Nephron progenitor cell (in vitro differentiated cells): ENCODE measurements at places on chromosomes 4 and X.

- peak; percentile 4 for DNase-seq
These were observed 296.8 kb upstream of the PABPC5 start for GRCh38 chrX:91137883-91138282.

- DNase-seq: peak; percentile 40
These were observed 26.6 kb downstream of the DRD5 start for GRCh38 chr4:9808077-9808476.

DNA sequence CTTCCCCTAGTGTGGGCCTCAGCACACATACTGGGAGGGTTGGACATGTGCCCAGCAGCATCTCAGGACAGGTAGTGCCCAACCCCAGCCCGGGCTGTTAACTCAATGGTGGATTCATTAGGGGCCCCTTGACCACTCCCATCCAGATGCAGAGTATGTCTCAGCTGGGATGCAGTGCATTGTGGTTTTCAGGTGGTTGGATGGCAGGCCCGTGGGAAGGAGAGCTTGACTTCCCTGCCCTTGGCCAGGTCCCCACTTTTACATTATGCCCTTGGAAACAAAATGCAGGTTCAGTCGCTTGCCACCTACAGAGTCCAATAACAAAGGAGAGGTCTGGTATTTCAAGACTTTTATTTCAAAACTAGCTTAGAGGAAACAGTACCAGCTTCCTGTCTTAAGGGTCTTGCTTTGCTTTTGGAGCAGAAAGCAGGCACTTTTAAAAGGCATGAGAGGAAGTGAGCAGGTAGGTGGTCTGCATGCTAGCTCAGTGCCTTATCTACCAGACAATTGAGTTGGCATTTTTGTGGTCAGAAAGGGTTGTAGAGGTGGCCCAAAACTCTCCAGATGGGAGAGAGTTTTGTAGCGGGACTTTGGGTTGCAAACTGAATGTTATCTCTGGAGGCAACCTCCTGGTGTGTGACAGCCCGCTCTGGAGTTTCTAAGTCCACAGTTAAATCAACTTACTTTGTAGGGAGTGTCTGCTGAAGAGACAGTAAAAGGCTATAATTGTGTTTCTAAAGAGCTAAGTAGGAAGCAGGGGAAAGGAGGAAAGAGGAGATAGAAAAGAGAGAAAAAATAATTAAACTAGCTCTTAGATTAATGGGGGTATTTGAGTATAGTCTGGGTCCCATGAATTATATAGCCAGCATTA, 171.0 kb downstream of the GALNTL6 start:
- DNase-seq: no peak

- DNase-seq: no peak
These were observed 2.0 kb upstream of the ADH7 start for GRCh38 chr4:99436976-99437722.

DNA sequence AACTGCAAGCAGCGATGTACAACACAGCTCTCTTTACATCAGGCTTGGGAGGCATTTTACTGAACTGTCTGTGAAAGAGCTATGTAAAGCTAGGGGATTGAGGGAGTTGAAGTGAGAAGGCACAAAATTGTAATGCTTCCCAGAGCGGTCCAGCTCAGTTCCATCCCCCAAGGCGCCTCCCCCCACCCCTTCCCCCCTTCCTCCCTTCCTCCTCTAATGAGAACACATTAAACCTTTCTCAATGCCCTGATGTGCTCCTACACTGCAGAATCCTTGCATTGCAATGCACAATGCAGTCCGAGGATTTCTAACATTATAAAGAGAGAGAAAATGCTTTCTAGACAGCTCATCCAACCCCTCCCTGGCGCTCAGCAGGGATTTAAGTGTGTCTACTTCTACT, 73.9 kb downstream of the CXXC4 start:
- peak; percentile 30 for DNase-seq

DNA sequence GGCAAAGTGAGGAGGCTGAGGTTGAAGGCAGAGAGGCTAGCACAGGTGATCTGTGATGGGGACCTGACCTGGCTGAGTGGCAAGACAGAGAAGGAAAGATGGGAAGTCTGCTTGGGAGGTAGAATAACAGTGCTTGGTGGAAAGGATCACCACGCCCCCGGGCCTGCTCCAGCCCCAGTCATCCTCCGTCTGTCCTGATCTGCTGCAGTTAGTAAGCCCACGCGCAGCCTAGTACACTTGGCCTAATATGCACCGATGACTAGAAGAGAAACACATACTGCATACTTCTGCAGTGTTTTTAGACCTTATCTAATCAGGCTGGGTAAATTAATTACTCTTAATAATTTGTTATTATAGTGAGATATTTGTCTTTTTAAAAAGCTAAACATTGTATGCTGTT, 103.7 kb upstream of the KLF3 start:
- no peak for DNase-seq

- DNase-seq: no peak
These were observed 140.6 kb upstream of the BANK1 start for GRCh38 chr4:101649790-101650515.

- DNase-seq: no peak
These were observed 145.9 kb upstream of the GNPDA2 start for GRCh38 chr4:44872246-44872645.

DNA sequence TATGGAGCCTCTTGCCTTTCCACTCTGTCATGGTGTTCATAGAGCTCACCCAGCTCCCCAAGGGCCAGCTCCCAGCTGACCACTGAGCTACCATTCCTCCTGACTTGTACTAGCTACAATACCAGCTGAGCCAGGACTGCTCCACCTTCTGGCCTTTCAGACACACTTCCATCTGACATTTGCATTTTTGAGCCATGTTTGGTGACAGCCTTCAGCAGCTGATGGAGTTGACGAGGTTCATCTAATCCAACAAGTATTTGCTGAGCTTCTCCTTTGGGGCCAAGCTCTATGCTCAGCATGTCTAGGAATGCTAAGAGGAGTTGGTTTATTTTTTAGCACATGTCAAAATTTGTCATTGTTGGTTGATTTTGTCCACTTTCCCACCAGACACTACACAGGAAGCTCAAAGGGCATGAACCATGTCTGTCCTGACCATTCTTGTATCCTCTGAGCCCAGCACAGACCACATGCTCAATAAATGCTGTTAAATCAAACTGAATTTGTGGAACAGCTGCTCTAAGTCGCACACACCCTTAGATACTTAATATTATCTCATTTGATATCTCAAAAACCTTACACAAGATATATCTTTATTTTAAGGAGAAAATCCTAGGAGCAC, 142.6 kb upstream of the PPARGC1A start:
- no peak for DNase-seq

- no peak for DNase-seq
These were observed 77.5 kb downstream of the CRLF2 start for GRCh38 chrX:1134976-1135375.

GRCh38 chrX:42615161-42615563, 162.8 kb downstream of the PPP1R2C start:
- peak; percentile 2 for DNase-seq

DNA sequence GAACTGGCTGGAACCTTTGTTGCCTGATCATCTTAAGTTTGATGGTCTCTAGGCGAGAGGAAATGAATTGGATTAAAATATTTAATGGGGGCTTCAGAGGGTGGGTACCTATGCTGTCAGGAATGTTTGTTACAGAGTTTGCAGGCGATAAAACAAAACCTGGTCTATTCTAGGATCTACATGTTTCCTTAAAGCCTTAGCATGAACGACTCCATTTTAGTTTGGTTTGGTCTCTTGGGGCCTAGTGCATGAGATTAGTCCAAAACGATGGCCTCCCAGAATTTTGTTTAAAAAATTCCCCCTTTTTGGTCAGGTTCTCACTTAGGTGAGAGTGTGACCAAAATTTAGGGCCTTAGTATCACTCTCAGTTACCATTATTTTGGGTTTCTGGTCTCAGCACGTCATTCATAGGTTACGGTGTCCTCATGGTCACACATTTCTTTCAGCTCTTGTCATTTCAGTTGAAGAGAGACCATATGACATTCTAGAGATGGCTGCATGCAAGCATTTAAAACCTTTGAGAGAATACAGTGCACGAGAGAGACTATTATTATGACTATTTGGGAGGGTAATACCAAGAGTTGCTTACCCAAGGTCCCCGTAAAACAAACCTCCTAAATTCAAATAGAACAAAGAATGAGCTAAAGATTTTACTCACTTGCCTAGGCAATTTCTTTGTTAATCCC, 13.8 kb downstream of the MOB1B start:
- no peak for DNase-seq

- no peak for DNase-seq
These were observed 36.3 kb downstream of the SULT1E1 start for GRCh38 chr4:69823481-69824186.

DNA sequence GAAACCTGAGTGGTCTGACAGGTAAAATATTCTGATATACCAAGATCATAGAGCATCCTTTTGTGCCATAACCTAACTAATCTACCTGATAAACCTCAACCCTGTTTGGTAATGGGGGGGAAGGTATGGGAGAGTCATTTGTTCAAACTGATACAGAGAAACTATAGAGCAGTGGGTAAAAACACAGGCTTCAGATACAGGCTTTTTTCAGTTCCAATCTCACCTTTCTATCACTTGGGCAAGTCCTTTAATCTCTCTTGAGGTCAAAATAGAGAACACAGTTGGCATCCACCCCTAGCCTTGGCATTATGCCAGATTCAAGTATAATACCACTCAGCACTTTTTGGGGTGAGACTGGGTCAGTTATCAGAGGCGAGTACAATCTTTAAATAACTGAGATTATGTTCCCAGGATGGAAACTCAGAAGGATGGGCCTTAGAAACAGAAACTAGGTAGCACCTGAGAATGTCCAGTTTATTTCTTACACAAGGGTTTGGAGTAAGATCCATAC, 880 bp upstream of the ETDC start:
- no peak for DNase-seq

- peak; percentile 54 for DNase-seq
These were observed 317.0 kb downstream of the ADGRL3 start for GRCh38 chr4:61517144-61517543.

GRCh38 chr4:41315862-41316261, 59.1 kb downstream of the UCHL1 start:
- no peak for DNase-seq

DNA sequence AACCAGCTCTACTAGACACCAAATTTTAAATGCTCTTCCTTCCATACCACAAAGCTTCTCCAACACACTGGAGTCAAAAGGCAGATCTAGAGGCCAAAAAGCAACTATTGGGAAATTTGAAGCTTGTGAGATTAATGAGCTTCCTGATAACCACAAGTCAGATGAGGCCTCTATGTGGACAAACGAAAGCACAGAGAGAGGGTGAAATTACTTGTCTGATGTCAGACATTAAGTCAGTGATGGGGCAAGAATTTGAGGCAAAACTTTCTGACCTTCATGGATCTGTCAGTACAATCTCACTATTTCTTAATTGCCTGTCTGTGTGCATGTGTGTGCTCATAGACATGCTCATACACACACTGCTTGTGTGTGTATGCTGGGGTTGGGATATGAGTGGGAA, 103.6 kb downstream of the GUCY2F start:
- DNase-seq: no peak

GRCh38 chrX:110741213-110741796, 54.3 kb downstream of the CHRDL1 start:
- no peak for DNase-seq

DNA sequence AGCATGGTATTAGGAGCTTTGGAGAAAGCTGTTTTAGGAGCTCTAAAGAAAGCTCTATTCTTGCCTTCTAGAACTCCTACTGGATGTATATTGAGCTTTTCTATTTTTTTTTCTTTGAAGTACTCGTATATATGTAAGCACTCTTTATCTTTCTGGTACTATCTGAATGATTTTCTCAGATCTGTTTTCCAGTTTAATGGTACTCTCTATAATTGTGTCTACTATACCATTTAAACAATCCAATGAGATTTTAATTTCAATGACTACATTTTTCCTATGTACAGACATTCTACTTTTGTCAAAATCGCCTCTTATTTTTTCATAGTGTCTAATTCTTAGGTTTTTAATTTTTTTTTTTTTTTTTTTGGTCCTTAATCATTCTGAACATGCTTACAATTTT, 328.1 kb downstream of the DCTD start:
- DNase-seq: no peak

GRCh38 chrX:153620576-153620975, 21.6 kb upstream of the CCNQ start:
- no peak for DNase-seq

DNA sequence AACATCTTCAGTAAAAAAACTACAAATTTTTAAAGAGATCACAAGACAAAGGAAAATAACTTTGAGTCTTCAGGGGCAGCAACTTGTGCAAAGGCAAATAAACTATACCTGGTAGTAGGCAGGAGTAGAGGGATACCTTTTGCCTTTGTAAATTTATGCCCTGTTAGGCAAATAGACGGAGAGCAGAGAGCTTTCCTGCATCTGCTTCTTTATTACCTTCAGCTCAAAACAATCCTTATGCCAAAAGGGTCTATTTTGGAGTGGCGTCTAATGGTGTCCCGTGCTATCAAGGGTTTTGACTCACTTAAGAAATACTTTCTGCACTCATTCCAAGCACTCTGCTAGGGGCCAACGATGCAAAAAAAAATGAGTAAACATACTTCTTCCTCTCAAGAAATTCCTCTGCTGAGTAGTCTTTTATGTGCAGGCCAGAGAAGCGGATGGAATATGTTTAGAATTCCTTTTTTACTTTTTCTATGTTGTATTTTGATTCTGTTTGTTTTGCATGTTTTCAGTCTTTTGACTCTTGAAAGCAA, 131.9 kb downstream of the ANXA5 start:
- no peak for DNase-seq

GRCh38 chr4:187393531-187394344, 601.8 kb upstream of the ZFP42 start:
- no peak for DNase-seq

GRCh38 chrX:13275031-13275430, 44.8 kb downstream of the ATXN3L start:
- DNase-seq: no peak

GRCh38 chr4:70754470-70754869, 32.7 kb downstream of the RUFY3 start:
- DNase-seq: no peak

GRCh38 chr4:139144161-139144859, 32.7 kb downstream of the ELF2 start:
- peak; percentile 18 for DNase-seq

DNA sequence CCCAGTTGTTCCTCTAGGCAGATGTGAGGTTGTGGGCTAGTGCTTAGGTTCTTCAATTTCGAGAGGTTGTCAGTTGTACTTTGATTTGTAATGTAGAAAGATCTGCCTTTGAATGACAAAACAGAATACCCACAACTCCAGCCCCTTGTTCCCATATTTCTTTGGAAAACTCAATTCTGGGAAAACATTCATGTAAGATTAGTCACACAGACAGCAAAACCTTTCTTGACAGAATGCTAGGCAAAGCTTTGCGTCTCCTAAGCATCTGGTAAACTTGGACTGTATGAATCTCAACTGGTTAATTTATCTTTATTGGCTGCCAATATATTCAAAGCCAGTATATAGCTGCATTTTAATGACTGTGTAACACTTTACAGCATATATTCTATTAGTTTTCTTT, 34.9 kb downstream of the NOCT start:
- DNase-seq: no peak

DNA sequence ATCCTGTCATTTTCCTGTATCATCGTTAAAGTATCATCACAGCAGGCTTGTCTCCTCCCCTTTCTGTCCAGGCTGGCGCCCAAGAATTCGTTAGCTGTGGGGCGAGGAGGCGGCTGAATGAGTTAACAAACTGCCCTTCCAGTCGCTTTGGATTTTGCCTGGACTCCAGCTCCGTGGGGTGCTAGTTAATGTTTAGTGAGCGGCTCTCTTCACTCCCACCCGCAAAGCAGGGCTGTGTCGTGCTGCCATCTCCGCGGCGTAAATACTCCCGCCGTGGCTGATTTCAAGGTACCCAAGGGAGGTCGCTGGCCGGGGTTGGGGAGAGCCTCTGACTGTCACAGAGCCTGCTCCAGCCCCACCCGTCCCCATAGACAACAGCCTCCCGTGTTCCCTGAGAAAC, 44.9 kb upstream of the SPRY1 start:
- no peak for DNase-seq
